ENCODE measurements at places on chromosomes 4 and X.
A peak's percentile ranks its signal among the peaks of the same experiment; 100 is the strongest.

GRCh38 chr4:190015538-190016368 lies 11.3 kb downstream of the FRG2 start:
- DNase-seq = no peak

- DNase-seq = peak; percentile 90
Observed at GRCh38 chr4:105765690-105766407, 57.3 kb downstream of the GSTCD start.

DNA sequence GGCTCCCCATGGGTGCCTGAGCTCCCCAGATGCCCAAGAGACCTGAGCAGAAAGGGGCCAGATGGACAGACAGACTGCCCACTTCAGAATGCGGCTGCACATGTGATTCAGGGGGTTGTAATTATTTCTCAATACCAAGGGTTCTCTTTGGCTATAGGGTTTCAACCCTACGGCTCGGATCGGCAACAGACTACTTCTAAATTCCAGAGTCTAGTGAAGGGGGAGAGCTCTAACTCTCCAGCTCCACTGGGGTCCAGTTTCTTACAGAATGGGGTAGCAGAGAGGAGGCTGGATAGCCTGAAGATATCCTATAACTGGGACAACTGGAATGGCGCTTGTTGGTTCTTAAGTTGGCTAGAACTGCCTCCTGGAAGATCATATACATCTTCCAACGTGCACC lies 136.3 kb downstream of the MGST2 start:
- DNase-seq = no peak

- no peak for DNase-seq
Observed at GRCh38 chr4:16136311-16136710, 52.5 kb upstream of the PROM1 start.

- peak; percentile 75 for DNase-seq
Observed at GRCh38 chrX:11351375-11352295, 58.4 kb downstream of the AMELX start.

- no peak for DNase-seq
Observed at GRCh38 chr4:143135358-143135757, 49.4 kb upstream of the USP38 start.
